ENCODE measurements at places on chromosomes 1 and 21.
A peak's percentile ranks its signal among the peaks of the same experiment; 100 is the strongest.

DNA sequence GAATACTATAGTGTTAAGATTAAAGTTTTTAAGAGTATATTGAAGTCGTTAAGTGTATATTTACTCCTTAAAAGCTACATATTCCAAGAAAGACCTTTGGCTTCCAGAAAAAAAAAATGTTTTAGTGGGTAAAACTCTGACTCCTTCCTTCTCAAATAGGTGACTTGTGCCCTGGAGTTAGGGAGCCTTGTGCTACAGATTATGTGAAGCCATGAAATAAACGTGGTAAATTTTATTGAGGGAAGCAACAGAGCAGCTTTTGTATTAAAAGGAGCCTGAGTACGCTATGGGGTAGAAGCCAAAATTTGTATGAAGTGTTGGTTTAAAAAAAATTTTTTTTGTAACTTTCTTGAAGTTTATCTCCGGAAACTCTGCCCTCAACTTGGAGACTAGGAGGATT lies 994 bp downstream of the RO60 start:
- H3K4me3 ChIP-seq = peak overlapping the region; percentile 43
- H3K27ac ChIP-seq = peak overlapping the region; percentile 96
- no peak for DNase-seq
- H3K36me3 ChIP-seq = peaks cover 1% of the 10 kb centered on the region
- H3K4me1 ChIP-seq = peaks cover 24% of the 10 kb centered on the region

DNA sequence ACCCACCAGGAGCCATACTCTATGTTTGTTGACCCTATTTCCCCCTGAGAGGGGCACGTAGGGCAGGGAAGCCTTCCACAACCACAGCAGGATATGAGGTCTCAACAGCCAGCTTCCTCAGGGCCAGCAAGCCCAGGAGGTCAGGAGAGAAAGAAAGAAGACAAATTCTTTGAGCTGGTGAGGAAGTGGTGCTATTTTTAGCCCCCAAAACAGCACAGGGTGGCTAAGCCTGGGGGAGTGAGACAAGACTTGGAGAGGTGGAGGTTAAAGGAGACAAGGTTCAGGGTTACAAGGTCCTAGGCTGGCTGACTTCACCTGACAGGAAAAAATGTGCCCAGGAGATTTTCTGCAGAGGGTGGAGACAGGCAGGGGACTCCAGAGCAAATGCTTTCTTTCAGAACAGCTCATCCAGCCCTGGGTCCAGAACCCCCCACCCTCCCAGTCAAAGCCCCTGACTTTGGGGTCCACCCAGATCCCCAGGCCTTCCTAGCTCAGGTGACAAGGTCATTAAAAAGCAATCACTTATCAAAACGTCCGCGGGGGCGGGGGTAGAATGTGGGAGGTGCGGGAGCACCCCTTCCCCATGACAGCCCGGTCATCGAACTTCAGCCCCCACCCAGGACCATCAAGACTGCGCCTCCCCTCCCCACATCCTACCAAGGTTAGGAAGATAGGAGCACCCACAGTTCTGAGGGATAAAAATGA lies 1.3 kb downstream of the SV2A start:
- H3K4me3 ChIP-seq = peak overlapping the region; percentile 59
- peaks cover 23% of the 10 kb centered on the region for H3K4me1 ChIP-seq
- no peaks in the 10 kb centered on the region for H3K36me3 ChIP-seq
- H3K27ac ChIP-seq = no peak overlapping the region

GRCh38 chr1:184753117-184753516 lies 1.5 kb downstream of the EDEM3 start:
- H3K27me3 ChIP-seq = peaks cover 3% of the 10 kb centered on the region
- no peaks in the 10 kb centered on the region for H3K36me3 ChIP-seq
- no peak overlapping the region for H3K27ac ChIP-seq
- DNase-seq = no peak
- peaks cover 20% of the 10 kb centered on the region for H3K4me1 ChIP-seq
- peak overlapping the region; percentile 95 for H3K4me3 ChIP-seq

- H3K36me3 ChIP-seq = peaks cover 35% of the 10 kb centered on the region
- no peak overlapping the region for H3K27ac ChIP-seq
- no peaks in the 10 kb centered on the region for H3K27me3 ChIP-seq
- H3K4me1 ChIP-seq = no peaks in the 10 kb centered on the region
- no peak overlapping the region for H3K4me3 ChIP-seq
- DNase-seq = no peak
Measured at GRCh38 chr1:108627256-108627655, 33.6 kb downstream of the HENMT1 start.

Measured in memory B cell (primary cell).